ENCODE measurements at places on chromosomes 3 and 15.

- no peak for DNase-seq
These were observed 347.7 kb upstream of the TGFBR2 start for GRCh38 chr3:30258426-30259392.

DNA sequence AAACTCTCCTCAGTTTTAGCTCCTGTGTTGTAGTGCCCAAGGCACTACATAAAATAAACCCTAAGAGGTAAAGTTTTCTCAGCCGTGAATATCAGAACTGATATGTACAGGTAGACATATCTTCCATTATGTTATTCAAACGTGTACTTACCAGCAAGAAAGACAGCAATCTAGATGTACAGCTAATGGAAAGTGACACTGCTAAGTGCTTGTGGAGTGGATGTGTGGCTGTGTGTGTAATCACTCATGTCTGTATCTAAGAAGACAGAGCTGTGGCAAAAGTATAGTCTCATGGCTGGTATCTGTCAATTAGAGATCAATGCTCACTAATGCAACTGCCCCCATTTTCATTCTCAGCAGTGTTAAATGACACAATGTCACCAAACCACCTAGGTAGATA lies 101.3 kb downstream of the FMN1 start:
- no peak for DNase-seq

DNA sequence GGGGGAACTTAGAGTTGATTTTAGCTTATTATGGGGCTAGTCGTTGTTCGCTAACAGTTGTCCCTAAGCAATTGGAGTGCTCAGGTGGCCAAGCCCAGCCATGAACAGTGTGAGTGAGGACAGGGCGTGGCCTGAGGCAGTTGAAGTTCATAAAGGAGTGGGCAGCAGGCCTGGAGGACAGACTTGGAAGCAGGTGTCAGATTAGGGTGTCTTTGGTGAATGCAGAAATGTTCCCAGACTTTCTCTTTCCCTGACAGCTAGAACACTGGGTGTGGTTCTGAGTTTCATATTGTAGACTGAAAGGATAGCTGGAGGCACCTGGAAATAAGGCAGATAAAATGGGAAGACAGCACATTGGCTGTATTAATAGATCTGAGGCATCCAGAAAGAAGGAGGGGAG lies 59.8 kb upstream of the FGD5 start:
- DNase-seq = no peak

DNA sequence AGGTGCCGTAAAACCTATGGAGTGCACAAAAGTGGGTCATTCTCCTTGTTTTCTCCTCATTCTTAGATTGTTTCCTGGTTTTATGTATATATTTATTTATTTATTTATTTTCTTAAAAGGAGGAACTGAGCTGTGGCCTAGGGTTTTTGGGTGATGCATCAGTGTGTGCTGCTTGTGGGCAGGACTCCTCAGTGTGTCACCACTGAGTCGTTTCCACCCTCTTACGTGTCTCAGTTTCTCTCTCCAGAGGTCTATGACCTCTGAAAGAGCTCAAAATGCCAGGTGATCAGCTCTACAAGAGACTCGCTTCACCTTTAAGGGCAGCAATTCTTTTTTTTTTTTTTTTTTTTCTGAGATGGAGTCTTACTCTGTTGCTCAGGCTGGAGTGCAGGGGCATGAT lies 72.9 kb downstream of the CD200 start:
- no peak for DNase-seq

Data from hematopoietic multipotent progenitor cell treated with erythropoietin and hydrocortisone succinate and interleukin-3 and kit ligand, for 8 days (in vitro differentiated cells).